ENCODE measurements at places on chromosomes 12 and 14.

- no peak for DNase-seq
These were observed 75.9 kb downstream of the DNAI7 start for GRCh38 chr12:25119020-25119419.

GRCh38 chr12:83346333-83346732, 659.6 kb downstream of the TMTC2 start:
- DNase-seq, result no peak

DNA sequence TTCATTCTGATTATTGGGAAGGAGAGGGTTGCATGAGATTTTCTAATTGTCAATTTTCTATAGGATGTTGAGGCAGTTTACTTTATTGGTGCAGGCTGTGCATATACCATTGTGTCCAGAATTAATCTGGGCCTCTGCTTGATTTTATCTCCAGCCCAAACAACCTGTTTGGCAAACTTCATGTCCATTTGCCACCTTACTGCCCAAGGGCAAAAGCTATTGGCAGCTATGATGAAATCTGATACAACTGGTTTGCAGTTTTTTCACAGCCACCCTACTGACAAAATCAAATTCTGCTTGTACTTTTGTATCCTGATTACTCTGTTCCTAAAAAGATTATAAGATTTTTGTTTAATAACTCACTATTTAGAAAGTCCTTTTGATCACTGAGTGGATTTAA, 789.2 kb upstream of the FBXO33 start:
- DNase-seq, result no peak

DNA sequence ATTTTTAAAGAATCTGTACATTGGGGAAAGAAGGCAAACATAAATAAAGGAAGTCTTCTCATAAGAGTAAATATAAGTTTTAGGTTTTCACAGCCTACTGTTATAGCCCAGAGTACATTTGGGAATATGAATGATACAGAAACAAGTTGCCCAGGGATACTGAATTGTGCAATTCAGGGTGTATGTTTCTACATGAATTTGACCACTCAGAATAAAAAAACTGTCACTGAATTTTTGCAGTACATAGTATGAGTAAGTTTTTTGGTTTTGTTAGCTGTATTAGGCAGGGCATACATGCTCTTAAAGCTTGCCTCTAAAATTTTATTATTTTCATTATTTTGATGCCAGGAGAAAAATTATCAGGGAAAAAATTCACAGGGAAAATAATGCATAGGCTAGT, 6.6 kb upstream of the PCNX4 start:
- no peak for DNase-seq

- no peak for DNase-seq
These were observed 192.8 kb upstream of the AMIGO2 start for GRCh38 chr12:47272412-47273190.

DNA sequence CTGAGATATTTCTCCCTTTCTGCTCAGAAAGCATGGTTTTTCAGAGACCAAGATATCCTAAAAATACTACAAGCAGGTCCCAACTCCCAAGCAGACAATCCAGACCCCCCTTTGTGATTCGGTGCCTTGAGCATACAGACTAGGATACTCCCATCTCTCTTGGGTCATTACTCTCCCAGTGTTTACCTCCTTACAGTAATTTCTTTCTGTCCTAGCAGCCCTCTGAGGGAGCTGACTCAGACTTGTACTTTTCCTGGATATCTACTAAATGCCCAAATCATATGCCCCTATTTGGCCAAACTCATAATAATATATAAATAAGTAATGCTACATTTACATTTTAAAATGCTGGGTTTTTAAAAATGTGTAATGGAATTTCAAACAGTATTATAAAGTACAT, 355.6 kb downstream of the LRIG3 start:
- DNase-seq, result no peak

DNA sequence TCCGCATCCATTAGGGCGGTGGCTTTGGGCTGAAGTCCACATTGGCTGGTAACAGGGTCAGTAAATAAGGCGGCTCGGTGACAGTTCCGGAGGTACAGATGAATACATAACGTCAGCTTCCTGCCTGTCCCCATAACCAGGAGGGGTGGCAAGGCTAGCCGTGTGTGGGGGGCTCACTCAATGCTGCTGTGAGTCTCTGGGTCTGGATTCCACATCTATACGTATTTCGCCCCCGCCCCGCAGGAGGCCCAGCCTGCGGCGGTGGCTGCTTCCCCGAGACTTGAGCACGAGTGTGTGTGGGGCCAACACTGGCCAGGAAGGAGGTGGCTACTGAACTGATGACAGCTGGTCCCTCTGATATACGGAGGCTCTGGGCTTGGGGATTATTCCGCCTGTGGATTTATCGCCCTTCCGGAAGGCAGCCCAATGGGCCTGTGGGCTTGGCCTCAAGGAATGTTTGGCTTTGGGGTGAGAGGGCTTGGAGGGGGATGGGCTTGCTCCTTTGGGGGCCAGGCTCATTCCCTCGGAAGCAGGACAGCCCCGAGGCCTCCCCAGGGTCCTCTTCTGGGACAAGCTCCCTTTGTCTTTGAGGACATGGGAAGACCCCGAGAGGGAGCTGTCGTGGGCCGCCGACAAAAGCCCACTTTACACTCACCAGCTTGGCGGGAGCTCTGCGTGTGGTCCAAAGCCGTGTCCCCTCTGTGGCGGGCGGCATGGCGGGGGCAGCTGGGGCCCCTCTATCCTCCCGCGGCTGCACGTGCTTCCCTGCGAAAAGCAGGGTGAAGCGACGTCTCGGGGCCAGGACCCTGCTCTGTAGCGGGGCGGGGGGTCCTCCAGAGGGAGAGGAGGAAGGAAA, 82.1 kb downstream of the KIF26A start:
- no peak for DNase-seq

All from Right ventricle myocardium superior (tissue), 1 donor.